AG09319 (cell line): ENCODE measurements at places on chromosomes 1 and 21.
A peak's percentile ranks its signal among the peaks of the same experiment; 100 is the strongest.

GRCh38 chr1:245177071-245177900 is 22.5 kb downstream of the KIF26B start:
- DNase-seq: no peak

- no peak for DNase-seq
Measured at GRCh38 chr1:18811733-18812452, 47.6 kb downstream of the TAS1R2 start.

GRCh38 chr1:183505454-183506089 is 33.3 kb downstream of the SMG7 start:
- no peak for DNase-seq

- DNase-seq: no peak
Measured at GRCh38 chr1:15132965-15133364, 20.6 kb upstream of the TMEM51 start.

DNA sequence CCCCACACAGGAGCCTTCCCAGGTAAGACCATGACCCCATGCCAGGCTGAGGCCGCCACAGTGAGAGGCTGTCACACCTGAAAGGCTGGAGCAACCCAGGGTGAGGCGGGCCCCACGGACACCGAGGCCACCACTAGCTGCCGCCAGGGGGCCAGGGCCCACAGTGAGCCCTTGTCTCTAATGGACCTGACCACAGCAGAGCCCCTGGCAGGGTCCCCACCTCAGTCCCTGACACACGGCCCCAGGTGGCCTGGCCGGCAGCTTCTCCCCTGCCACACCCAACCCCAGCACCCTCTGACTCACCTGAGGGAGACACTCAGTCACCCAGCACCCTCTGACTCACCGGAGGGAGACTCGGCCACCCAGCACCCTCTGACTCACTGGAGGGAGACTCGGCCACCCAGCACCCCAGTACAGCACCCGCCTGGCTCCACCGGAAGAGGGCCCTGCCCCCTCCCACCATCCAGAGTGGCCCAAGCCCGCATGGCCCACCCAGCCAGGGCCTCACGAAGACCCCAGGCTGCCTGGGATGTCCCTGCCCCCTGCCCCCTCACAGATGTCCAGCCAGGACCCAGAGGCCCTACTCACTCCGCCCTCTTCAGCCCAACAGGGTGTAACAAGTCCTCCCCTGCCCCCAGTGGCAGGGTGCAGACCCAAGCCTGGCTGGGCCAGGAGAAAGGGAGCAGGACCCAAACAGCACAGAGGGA is 4.4 kb downstream of the DVL1 start:
- DNase-seq: no peak

DNA sequence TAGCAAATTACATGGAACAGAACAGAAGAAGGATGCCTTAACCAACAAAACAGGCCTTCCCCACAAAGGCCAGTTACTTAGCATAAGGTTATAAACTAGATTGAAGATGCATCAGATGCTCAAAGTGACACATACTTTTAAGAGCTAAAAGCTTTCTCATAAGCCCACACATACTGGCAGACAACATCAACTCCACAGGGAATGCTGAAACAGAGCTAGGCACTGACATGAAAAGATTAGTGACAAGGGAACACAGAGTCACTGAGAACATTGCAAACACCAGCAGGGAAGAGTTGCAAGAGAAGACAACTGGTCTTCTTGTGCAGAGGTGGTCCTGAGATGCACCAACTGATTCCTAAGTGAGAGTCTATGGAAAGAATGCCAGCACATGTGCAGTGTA is 6.9 kb downstream of the TTC13 start:
- no peak for DNase-seq

GRCh38 chr1:23100074-23100748 is 68.4 kb downstream of the LUZP1 start:
- DNase-seq: peak; percentile 64

DNA sequence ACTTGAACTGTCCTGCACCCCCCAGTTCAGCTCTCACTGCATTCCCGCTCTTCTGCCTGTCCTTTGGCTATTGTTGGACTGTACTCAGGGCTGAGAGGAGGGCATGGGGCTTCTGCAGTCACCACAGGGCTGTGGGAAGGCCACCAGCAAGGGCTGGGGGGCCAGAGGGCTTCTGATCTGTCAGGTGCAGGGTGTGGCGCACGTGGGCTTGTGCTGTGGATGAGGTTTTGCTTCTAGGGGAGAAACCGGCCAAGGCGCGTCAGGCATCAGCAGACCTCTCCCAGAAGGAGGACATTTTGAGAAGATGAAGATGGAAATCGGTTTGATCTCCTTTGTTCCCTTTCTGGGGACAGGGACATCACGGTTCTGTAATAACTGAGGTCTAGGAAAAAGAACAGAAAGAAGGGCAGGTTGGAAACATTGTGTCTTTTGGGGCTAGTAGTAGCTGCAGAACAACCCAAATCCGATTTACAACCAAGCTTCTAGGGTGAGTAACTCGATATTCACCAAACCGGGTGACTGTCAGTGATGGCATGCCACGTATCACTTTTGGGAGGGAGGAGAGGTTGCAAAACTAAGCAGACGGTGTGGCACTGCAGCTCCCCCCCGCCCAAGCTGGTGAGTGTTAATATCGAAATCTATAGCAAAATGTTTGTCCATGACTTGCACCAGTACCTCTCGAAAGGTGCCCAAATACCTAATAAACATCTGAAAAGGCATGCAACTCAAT is 40.9 kb downstream of the AGPAT3 start:
- no peak for DNase-seq

DNA sequence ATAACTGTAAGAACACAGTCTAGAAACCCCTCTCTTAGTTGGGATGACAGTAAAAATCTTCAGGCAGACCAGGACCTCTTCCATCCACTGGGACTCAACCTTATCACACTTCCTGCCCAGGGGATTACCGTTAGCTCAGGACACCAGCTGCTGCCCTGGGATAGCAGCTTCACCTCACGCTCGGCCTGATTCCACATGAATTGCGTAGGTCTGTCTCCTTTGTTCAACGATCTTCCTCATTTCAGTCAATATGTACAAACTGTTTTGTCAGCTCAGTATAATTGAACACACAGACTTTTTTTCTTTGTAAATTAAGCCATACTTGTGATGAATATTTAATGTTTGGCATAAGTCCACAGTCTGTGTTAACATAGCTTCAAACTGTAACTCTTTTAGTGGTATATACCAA is 290.4 kb downstream of the GRIK1 start:
- no peak for DNase-seq

- DNase-seq: no peak
Measured at GRCh38 chr1:219731771-219732170, 118.9 kb upstream of the ZC3H11B start.

DNA sequence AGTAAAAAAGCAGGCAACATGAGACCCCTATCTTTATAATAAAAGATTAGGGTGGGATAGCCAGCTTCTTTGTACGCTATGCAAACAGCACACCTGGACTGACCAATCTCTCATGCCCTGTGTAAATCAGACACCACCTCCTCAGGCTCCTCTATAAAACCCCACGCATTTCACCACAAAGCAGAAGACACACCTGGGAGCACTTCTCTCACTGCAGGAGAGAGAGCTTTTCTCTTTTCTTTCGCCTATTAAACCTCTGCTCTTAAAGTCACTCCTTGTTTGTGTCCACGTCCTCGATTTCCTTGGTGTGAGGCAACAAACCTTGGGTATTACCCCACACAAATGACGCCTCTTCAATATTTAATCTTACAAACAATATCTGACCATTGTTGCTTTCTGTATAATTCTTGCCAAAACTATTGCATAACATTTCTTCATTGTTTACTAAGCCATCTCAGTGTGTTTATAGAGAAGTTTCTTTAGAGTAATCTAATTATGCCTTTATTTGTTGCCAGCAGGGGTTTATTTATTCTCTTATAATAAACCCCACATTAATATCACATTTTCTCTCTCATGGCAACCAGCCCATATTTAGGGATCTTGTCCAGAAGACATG is 31.6 kb upstream of the NUF2 start:
- DNase-seq: peak; percentile 80

DNA sequence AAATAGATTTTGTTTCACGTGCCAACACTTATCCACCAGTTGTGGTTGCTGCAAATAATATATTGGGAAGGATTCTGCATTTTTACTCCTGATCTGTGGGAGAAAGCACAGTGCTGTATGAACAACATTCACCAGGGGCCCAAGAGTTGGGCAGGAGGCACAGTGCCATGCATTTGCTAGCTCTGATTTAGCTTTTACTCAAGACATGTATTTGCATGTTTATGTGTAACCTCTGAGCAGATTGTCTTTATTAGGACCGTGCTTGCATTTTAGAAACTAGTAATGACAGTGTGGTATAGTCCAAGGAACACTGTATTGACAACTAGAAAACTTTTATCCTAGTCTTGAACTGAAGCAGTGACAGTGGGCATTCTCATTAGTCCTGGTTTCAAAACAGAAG is 133.9 kb upstream of the B3GALT2 start:
- DNase-seq: no peak

DNA sequence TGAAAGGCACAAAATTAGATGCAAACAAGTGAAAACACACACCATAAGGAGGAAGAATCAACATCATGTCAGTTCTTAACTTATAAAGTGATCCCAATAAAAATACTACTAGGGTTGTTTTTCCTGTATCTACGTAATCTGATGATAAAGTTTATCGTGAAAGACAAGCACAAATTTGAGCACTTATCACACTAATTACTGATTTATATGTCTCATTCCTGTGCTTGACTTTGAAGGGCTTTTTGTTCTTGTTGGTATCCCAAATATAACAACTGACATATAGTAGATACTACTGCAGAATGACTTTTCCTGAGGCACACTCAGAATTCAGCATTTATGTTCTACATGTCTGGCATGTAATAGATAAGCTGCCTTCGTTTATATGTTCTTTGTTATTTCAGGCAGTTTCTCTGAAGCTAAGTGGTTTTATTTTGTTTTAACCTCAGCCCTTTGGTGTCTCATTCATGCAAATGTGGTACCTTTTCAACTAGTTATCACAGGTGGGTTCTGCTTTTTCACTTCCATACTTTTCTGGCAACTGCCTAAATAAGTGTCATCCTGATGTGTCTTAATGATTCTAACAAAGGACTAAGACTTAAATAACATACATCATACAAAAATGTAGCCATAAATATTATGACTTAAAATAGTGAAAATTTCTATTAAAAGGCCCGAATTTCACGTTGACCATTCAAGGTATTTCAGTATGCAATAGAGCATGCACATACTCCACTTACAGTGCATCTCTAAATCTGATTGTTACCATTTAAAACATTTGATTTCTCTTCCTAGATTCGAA is 73.2 kb downstream of the LRRC8C start:
- no peak for DNase-seq

DNA sequence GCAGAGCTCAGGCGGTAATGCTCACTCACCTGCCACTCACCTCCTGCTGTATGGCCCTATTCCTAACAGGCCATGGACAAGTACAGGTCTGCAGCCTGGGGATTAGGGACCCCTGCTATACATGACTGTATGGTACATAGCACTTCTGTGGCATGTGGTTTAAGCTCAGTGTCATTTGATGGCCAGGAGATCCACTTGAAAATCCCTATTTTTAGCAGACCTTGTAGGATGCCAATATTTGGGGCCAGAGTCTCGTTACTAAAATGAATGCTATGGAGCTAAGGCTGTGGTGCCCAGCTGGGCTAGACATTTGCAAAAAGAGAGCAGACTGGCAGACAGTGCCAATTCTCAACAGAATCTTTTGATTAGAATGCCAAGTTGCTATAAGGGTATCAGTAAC is 1.7 kb upstream of the ANGPTL7 start:
- no peak for DNase-seq

DNA sequence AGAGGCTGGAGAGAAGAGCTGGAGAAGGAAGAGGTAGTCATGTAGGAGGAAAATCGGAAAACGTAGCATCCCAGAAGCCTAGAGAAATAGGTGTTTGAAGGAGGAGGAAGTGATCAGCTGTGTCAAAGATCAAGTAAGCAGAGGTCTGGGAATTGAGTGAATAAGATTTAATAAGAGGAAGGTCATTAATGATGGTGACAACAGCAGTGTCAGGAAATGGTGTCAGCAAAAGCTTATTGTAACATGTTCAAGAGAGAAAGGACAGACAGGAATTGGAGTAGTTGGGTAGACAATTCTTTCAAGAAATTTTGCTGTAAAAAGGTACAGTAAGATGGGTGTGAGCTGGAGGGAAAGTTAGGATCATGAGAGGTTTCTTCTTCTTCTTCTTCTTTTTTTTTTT is 41.6 kb upstream of the SLC6A9 start:
- no peak for DNase-seq

DNA sequence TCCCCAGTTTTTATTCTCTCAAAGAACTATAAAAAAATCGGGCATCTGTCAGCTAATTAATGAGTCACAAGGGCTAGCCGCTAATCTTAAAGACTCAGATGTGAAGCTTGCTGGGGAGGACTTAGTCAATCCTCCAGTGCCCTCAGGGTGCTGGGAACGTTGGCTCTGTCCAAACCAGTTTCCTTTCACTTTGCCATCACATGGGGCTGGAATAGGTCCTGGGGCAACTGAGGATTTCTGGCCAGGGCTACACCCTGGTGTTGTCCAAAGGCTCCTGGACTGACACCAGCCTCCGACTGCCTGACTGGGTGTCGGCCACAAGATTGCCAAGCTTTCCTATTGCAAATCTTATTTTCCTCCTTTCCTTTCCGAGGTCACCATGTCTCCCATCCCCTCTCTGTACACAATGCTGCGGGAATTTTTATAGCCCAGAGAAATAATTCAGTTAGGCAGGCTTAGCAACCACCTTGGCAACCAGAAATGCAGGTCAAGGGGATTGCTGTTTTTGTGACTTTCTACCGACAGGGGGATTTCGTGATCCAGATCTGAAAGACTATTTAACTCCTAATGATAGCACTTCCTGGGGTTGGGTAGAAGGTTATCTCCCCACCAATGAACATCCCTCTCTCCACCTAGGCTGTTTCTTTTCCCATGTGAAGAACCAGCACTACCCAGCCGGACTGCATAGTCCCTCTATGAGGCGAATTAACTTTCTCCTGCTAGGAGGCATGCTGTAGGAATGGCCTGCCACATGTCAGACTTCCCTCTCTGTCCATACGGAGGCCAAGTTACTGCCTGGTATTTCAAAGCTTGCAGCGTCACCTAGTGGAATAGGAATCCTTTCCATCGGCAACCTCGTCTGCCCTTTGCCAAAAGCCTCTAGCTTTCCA is 29.9 kb upstream of the CTBS start:
- DNase-seq: no peak

GRCh38 chr1:53339736-53340635 is 12.1 kb upstream of the LRP8 start:
- no peak for DNase-seq

DNA sequence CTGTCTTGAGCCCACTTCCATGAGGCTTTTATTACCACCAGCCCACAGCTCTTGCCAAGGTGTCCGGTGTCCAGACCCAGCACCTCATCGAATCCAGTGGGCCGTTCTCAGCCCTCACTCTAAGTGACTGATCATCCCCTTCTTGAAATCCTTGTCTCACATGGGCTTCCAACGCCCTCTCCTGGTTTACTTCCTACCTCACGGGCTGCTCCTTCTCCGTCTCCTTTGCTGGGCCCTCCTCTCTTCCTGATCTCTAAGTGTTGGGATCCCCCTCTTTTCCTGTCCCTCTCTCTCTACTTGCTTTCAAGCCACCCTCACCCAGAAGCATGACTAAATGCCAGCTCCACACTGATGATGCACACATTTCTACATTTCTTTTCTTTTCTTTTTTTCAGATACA is 9.0 kb upstream of the RHBG start:
- no peak for DNase-seq

GRCh38 chr1:35030756-35031446 is 844 bp downstream of the ZMYM6 start:
- DNase-seq: no peak

- no peak for DNase-seq
Measured at GRCh38 chr1:20172033-20172590, 13.8 kb upstream of the UBXN10 start.

GRCh38 chr1:5688081-5689077 is 303.8 kb downstream of the NPHP4 start:
- no peak for DNase-seq
